ENCODE measurements at places on chromosomes 4 and X. TPM values are rescaled to one million over a fixed set of nuclear protein-coding genes. Genes with fewer than 3 reads are reported as not detected.
A peak's percentile ranks its signal among the peaks of the same experiment; 100 is the strongest.

DNA sequence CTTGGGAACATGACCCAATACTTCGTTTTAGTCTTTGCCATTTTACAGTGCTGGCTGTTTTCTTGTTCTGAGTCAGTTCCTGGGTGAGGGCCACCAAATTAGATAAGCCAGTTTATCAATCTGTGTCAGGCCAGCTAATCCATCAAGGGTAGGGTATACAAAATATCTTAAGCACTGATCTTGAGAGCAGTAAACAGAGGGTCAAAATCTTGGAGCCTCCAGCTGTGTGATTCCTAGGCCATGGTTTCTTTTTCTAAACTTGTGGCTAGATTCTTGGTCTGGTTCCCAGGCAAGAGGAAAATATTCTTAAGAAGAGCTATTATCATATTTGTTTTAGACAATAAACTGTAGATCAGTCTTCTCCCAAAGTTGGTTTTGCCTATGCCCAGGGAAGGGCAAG lies 1396.6 kb upstream of the PABPC4L start:
- DNase-seq = no peak

DNA sequence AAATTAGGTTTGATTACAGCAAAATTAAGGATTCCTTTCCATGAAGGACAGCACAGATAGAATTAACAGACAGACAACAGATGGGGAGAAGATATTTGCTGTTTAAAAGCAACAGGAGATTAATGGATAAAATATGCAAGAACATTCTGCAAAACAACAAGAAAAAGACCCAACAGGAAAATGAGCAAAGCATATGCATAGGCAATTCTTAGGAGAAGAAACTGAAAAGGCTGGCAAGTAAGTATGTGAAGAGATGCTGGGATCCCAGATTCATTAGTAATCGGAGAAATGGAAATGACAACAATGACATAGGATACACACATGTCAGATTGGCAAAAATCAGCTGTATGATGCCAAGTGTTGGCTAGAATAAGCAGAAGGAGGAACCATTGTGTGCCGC lies 27.5 kb upstream of the HMGB3 start:
- DNase-seq = no peak

The MAGEB17 gene
- not detected for total RNA-seq

The RNF212 gene
- 1.3 TPM for total RNA-seq

The CLIC2 gene
- total RNA-seq = 3.5 TPM

- peak; percentile 71 for DNase-seq
These were observed 66.8 kb upstream of the UCP1 start for GRCh38 chr4:140635606-140636005.

The GAGE13 gene
- total RNA-seq = not detected

DNA sequence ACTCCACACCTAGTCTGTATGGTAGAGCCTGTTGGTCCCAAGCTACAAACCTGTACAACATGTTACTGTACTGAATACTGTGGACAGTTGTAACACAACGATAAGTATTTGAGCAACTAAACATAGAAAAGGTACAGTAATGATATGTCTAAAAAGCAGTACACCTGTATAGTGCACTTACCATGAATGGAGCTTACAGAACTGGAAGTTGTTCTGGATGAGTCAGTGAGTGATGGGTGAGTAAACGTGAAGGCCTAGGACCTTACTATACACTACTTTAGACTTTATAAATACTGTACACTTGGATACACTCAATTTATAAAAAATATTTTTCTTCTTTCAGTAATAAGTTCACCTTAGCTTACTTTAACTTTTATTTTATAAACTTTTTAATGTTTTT lies 104.0 kb downstream of the TMA16 start:
- DNase-seq = no peak

GRCh38 chrX:148269513-148269912 lies 230.9 kb upstream of the AFF2 start:
- DNase-seq = no peak

DNA sequence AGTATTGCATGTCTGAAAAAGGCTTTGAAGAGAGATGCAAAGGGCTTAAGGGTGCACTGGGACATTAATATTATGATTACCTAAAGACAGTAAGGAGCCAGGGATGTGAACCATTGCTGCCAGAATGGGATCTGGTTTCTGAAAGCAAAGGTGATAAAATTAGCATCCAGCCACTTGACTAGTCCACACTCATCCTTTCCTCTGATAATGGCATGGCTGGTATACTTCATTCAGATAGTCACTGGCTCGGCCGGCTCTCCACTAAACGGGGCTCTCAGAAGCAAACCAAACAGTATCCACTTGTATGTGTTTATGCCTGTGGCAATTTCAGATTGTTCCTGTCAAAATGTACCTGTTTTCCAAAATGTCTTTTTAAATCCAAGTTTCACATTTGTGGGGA lies 46.4 kb downstream of the MAMLD1 start:
- DNase-seq = no peak

GRCh38 chr4:52687696-52688095 lies 28.6 kb upstream of the USP46 start:
- DNase-seq = no peak

DNA sequence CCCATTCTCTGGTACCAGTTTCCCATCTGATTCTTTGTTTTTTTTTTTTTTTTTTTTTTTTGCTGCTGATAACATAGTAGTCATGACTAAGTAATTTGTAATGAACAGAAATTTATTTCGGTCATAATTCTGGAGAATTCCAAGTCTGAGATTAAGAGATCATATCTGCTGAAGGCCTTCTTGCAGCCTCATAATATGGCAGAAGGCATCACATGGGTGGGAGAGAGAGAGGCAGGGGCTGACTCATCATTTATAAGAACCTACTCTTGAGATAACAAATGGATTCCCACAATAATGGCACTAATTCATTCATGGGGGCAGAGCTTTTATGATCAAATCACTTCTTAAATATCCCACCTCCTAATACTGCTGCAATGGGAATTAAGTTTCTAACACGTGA lies 1034.3 kb downstream of the STIM2 start:
- no peak for DNase-seq

DNA sequence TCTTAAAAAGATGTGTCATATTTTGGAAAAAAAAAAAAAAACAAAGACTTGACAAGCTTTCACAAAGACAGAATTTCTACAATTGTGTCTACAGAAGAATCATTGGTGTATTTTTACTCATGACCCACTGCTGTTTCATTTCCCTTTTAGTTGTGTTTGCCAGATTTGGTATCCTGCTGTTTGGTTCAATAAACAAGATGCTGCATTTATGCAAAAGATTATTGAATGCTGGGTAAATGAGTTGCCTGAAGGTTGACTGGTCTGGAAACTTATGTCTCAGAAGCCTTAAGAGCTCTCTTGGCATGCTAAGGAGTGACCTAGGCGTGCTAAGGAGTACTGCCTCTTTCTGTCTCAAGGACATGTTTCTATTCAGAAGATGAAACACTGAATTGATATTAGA lies 64.9 kb upstream of the NPY2R start:
- no peak for DNase-seq

The RTL5 gene
- total RNA-seq = 5.4 TPM

DNA sequence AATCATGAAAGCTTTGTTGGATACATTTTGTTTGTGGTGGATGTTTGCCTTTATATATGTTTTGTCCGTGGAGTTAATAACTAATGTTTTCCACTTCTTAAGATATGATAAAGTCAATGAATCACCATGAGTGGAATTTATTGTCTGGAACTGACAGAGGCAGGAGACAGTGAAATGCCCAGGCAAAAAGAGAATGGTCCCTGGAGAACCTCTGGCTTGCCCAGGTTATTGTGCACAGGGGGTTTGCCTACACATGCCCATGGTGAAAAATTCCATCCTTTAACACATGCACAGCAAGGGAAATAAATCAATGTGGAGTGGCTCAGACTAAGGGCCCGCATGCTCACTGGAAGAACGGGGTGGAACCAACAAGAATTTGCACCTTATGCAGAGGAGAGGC lies 964.3 kb upstream of the GRIA3 start:
- no peak for DNase-seq

- DNase-seq = no peak
These were observed 248.9 kb upstream of the UGT8 start for GRCh38 chr4:114349543-114350175.

DNA sequence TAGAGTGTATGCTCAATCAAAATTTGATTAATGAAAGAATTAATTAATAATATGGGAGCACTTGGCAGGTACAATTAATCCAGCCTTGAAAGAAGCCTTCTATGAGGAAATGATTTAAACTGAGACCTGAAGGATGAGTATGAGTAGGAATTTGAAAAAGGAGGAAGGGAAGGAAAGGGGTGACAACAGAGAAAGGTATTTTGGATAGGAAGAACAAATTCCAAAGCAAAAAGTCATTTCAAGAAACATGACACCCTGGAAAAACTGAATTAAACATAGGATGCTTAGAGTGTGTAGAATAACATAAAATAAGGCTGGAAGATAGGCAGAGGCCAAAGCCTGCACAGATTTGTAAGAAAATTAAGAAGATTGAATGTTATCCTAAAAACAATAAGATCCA lies 29.6 kb downstream of the PHOX2B start:
- no peak for DNase-seq

The ATP7A gene
- 3.5 TPM for total RNA-seq

GRCh38 chr4:81723019-81723884 lies 251.5 kb upstream of the RASGEF1B start:
- DNase-seq = peak; percentile 32

- DNase-seq = no peak
These were observed 144.8 kb upstream of the SLIT2 start for GRCh38 chr4:20106921-20107320.

- peak; percentile 56 for DNase-seq
These were observed 367.6 kb downstream of the BCOR start for GRCh38 chrX:39729981-39730661.

GRCh38 chrX:64338296-64338695 lies 57.0 kb downstream of the MTMR8 start:
- DNase-seq = no peak

The RFC1 gene
- 13.6 TPM for total RNA-seq

The SPATA4 gene
- total RNA-seq = not detected

The TACC3 gene
- total RNA-seq = 9.5 TPM

The SASH3 gene
- total RNA-seq = 10.7 TPM

DNA sequence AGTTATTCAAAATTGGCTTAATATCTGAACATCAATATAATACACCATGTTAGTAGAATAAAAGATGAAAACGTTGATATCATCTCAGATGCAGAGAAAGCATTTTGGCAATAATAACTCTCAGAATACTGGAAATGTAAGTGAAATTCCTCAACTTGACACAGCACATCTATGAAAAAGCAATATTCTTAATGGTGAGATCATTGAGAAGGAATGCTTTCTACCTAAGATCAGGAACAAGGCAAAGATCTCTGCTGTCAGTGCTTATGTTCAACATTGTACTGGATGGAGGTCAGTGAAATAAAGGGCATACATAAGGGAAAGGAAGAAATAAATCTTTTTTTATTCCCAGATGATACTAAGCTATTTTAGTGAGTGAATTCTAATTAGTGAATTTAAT lies 40.6 kb downstream of the MRPL1 start:
- no peak for DNase-seq

- DNase-seq = no peak
These were observed 11.9 kb downstream of the CLRN2 start for GRCh38 chr4:17526695-17527477.

GRCh38 chr4:125398263-125399002 lies 83.7 kb downstream of the FAT4 start:
- DNase-seq = no peak

The GC gene
- not detected for total RNA-seq

GRCh38 chr4:78370631-78371372 lies 180.8 kb upstream of the ANXA3 start:
- DNase-seq = no peak

GRCh38 chrX:142186103-142186502 lies 19.0 kb downstream of the MAGEC2 start:
- DNase-seq = no peak

DNA sequence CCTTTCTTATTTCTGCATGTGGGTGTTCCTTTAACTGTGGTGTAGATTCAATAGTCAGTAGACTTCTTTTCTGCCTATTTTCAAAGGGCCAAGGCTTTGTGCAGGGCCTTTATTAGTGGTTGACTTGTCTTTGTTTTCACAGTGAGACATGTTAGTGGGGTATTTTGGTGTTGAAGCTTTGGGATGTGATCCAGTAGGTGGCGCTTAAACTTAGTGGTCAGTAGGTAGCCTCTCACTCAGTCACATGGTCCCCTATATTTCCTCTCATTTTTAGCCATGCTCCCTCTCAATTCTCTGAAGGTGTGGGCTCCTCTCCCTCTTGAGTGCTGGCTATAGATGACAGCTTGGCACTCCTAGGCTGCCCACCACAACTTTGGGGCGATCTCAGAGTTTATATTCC lies 23.4 kb upstream of the SLC10A7 start:
- DNase-seq = no peak

DNA sequence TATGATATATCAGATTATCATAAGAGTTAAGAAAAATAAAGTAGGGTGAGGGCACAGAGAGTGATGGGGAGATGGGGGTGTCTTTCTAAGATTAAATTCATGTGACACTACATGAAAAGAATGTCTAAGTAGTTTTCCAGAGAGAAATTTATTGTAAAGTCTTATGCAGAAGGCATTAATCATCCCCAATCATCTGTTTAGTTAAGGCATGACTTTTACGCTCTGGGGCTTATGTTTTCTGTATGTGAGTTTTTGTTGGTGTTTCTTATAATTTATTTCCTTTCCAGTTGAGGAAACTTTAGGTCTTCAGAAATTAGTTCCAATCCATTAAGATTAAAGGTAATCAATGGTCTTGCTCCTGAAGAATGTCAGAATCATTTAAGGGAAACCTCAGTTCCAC lies 383.0 kb upstream of the GALNT7 start:
- DNase-seq = no peak

- no peak for DNase-seq
These were observed 86.1 kb downstream of the ZNF518B start for GRCh38 chr4:10371121-10371520.
